Karpas-422 (cell line): ENCODE measurements at places on chromosomes 3 and 15. TPM values are rescaled to one million over a fixed set of nuclear protein-coding genes. Genes with fewer than 3 reads are reported as not detected.

- DNase-seq = no peak
These were observed 33.2 kb downstream of the IDH3A start for GRCh38 chr15:78182336-78182700.

DNA sequence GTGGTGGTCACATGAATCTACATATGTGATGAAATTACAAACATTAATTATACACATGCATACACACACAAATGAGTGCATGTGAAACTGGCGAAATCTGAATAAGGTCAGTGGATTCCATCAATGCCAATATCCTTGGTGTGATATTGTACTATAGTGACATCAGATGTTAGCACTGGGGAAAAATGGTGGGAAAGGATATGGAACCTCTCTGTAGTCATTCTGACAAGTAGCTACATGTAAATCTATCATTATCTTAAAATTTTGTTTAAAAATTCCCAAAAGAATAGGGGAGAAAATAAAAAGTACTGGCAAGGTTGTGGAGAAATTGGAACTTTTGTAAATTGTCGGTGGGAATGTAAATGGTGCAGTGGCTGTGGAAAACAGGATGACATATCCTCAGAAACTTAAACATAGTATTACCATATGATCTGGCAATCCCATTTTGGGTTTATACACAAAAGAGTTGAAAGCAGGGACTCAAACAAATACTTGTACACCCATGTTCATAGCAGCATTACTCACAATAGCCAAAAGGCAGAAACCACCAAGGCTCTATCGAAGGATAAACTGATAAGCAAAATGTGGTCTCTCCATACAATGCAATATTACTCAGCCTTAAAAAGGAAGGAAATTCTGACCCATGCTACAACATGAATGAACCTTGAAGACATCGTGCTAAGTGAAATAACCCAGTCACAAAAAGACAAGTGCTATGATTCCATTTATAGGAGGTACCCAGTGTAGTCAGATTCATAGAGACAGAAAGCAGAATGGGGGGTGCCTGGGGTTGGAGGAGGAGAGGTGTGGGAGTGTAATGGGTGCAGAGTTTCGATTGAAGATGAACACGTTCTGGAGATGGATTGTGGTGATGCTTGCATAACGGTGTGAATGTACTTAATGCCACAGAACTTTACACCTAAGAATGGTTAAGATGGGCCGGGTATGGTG, 25.3 kb upstream of the HRH1 start:
- no peak for DNase-seq

GRCh38 chr15:95087253-95087609, 855.9 kb downstream of the MCTP2 start:
- no peak for DNase-seq

The SYNPR gene
- total RNA-seq = not detected in 2 replicates

DNA sequence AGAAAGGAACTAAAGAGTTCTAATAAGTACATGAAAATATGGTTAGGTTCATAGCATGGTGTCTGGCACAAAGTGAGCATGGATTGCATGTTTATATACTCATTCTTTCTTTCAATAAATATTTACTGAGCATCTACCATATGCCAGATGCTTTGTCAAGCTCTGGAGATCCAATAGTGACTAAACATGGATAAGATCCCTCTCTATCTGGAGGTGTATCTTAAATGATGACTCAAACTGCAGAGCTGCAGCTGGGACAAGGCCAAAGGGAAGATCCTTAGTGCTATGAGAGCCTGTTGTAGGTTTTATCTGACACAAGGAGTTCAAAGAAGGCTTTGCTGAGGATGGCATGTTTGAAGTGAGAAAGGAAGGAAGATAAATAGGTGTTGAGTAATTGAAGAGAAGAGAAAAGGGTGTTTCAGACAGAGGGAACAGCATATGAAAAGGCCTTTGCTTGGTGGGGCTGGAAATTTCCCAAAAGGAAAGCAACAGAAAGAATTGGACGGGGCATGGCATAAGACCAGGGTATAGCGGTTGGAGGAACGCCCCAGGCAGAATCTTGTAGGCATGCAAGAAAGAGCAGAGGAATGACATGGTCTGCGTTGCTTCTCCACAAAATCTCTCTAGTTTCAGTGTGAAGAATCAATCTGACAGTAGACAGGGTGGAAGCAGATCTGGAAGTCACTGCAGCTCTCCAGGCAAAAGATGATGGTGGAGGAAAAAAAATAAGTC, 239.9 kb upstream of the LRTM1 start:
- DNase-seq = no peak

DNA sequence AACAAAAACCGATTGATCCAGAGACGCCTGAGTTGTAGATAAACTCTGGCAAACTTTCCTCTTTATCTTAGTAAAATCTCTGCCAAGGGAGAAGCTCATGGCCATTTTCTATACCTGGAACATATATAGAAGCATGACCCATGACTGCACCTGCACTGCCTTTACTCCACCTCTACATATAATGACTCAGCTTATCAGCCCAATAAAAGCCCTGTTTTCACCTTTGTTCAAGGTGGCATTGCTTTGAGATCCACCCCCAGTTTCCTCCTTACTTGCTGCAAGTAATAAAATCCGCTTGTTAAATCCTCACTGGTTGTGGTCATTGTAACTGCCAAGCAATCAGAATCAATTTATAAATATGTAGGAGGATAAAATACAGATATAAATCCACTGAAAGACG, 1280.4 kb downstream of the NSUN3 start:
- no peak for DNase-seq

The SLITRK3 gene
- not detected in 2 replicates for total RNA-seq

- peak; percentile 73 for DNase-seq
These were observed 32.2 kb upstream of the SSR3 start for GRCh38 chr3:156586905-156587759.

The YEATS2 gene
- total RNA-seq = 72.9 and 92.8 TPM in 2 replicates

The TBCCD1 gene
- total RNA-seq = 20.6 and 38.7 TPM in 2 replicates

The ISLR gene
- total RNA-seq = not detected in 2 replicates

DNA sequence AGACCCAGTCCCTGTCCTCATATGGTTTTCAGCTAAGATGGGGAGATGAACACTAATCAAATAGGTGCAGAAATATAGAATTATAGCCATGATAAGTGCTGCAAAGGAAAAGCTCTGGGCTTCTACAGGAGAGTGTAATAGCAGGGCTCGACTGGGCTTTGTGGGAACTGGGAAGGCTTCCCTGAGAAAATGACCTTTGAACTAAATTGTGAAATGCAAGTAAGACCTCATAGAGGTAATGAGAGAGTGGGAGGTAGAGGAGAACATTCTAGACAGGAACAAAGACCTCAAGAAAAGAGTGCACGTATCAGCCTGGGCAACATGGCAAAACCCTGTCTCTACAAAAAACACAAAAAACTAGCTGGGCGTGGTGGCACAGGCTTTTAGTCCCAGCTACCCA, 231.6 kb downstream of the ABHD5 start:
- no peak for DNase-seq
